ENCODE measurements at places on chromosomes 1 and 21.
A peak's percentile ranks its signal among the peaks of the same experiment; 100 is the strongest.

DNA sequence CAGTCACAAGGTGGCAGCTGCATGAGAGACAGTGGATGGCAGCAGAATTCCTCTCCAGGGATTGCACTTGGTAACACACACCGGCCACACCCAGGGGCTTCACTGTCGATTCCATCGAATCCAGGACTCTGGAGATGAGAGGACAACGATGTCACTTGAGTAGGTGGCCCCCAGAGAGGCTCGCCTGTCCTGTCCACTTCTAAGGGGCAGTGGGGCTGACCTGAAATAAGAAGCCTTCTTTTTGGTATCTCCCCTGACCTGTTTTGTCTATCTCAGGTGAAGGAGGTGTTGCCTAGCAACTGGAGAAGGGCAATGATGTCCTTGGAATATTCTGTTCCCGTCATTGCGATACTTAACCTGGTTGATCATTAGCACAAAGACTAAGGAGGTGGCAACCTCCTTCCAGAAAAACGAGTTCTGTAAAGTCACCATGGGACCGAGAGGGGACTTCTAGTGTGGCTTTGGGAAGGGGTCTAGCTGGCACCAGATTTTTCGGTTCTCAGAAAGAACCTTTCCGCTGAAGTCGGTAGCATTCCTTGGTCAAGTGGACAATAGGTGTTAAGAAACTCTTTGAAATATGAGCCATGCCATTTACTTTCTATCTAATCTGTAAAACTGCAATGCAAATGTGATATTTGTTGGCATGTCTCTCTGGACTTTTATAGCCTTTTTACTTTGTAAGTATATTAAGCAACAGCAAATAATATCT, 85.2 kb upstream of the TMPRSS2 start:
- no peak for DNase-seq

DNA sequence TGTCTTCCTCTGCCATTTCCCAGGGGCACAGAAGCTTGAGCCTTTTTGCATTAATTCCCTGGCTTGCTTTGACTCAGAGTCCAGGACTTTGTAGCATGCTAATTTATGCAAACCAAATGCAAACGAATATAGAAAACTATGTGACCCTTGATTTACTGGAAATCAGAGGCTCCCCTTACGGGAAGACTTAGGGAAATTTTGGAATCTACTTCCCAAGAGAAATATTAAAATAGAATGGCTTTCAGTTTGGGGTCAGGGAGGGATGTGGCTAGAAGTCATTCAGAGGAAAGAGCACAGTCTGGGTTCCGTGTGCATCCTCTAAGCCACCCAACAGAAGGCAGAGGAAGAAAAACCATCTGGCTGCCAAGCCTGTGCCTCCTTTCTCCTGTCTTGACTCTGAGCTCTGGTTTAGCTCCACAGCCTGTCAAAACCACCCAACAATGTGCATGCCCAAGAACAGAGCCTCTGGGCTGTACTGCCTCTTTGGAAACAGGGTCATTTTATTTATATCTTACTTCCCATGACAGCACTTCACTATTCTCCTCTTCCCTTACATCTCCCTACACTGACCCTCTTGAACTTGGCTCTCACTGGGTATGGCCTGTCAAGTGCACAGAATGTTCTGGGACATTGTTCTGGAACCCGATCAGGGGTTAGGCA, 30.1 kb downstream of the ATF3 start:
- no peak for DNase-seq

- DNase-seq: no peak
Observed at GRCh38 chr1:247173431-247173830, 1.6 kb upstream of the ZNF124 start.

GRCh38 chr1:20893931-20894330, 106.8 kb upstream of the HP1BP3 start:
- no peak for DNase-seq

DNA sequence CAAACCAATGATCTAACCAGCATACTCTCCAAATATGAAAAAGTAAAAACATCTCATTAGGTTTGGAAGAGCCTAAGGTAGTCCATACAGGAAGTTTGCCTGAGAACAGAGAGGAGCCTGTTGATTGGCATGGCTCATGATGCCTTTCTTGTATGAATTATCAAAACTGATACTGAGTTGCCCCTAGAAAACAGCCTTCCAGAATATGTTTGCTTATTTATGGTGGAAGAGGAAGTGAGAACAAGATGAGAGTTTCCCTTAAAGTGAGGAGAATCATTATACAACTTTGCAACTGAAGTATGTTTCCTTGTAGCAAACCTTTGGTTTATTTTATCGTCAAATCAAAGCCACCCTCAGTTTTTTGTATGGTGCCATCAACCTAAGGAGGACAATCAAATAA, 23.8 kb upstream of the KIAA1614 start:
- DNase-seq: no peak

- DNase-seq: peak; percentile 86
Observed at GRCh38 chr1:167791281-167792187, 69.8 kb downstream of the MPZL1 start.

GRCh38 chr1:119603695-119604094, 44.4 kb downstream of the ZNF697 start:
- no peak for DNase-seq

- DNase-seq: peak; percentile 30
Observed at GRCh38 chr1:175498002-175498401, 245.4 kb downstream of the TNR start.

DNA sequence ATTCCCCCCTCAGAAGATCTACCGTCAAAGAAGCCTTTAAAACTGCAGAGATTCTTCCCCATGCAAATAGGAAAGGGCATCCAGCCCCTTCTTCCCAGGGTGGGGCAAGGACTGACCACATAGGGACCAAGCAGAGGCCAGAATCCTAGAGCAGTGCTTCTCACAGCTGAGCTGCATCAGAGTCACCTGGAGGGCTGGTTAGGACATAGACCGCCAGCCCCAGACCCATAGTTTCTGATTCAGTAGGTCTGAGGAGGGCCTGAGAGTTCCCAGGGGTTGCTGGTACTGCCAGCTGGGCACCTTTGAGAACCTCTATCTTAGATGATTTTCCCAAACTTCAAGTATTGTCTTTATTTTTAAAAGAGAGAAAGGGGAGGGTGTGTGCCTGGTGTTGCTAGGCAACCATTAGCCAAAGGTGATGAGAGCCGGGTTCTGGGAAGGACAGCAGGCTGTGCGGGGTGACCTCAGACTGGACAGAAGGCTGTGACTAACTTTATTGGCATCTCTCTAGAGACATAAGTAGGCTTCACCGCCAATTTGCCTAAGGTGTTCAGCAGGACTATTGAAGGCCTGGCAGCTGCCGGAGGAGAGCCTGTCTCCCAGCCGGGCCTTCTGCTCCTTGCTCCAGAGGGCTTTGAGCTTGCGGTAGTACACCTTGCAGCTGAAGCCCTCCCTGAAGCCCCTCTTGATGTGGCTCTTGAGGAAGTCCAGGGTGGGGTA, 3.0 kb downstream of the SPATA46 start:
- DNase-seq: no peak

All from AG20443 (cell line).